ENCODE measurements at places on chromosomes 16 and 17.

DNA sequence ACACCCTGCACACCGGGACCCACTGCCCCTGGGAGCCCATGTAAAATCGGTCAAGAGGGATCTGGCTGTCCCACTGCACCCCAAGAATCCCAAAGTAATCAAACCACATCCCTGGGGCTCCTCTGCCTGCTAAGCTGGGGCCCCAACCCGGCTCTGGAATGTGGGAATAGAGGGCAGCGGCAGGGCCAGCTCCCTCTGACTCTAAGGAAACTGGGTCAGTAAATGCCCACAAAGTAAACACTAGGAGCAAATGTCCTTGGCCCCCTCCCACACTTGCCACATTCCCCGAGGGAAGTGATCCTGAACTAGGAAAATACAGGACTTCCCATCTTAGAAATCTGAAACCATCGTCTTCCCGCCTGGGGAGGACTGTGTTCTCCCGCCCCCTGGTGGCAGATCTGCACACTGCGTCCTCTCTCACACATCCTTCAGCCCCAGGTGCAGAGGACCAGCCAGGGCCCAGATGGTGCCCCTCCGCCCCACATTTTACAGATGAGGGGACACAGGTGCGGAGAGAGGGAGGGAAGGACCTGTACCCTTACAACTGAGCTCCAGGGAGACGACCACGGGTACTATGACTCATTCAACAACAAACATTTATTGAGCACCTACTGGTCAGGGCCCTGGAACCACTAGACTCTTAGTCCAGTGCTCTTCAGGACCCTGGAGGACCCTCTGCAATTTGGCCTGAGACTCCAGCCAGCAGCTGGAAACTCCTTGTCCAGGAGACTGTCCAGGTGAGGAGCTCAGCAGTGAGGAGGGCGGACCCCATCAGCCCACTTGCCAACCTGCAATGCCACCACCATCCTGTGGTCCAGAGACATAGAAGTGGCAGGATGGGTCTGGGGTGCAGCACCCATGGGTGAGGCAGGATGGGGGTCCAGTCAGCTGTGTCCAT is 10.1 kb downstream of the P3H4 start:
- DNase-seq = no peak

GRCh38 chr16:85363881-85364280 is 249.2 kb upstream of the GSE1 start:
- no peak for DNase-seq

DNA sequence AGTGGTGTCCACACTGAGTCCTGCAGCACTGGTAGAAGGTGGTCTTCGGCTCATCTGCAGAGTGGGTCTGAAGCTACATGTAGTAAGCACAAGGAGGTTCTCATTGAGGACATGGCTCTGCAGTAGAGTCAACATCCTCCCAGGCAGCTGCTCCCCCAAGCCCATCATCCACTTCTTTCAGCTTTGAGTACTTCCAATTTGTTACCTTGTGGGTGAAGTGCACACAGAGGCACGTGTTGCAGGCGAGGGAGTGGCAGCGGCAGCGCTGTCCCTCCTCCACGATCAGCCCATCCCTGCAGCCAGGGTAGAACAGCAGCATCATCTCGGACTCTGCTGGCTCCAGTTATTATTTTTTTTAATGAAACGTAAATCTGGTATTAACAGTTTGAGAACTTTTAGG is 1.8 kb upstream of the SSTR2 start:
- no peak for DNase-seq

DNA sequence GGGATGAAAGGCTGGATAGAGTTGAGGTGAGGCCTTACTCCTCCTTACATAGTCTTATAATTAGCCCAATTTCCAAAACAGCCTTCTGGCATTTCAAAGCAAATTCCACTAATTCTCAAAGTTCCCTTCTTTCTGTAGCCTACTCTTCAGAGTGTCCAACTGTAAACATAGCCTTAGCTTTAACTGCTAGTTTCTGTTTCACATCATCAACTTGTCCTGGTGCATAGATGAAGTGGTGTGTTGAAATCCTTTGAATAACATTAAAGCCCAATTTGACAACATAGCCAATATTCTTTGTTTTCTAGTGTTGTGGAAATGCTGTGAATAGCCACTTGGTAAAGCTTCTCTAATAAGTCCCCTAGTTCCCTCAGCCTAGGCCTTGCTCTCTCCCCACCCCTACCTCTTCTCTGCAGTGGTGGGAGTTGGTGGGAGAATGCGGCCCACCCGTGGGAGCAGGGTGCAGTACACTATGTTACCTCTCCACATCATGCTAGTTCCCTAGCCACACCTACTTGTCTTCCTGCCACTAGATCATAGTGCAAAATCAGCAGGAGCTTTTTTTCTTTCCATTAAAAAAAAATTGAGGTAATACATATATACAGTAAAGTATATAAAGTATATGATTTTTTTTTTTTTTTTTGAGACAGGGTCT is 127.0 kb upstream of the HAS3 start:
- DNase-seq = no peak

DNA sequence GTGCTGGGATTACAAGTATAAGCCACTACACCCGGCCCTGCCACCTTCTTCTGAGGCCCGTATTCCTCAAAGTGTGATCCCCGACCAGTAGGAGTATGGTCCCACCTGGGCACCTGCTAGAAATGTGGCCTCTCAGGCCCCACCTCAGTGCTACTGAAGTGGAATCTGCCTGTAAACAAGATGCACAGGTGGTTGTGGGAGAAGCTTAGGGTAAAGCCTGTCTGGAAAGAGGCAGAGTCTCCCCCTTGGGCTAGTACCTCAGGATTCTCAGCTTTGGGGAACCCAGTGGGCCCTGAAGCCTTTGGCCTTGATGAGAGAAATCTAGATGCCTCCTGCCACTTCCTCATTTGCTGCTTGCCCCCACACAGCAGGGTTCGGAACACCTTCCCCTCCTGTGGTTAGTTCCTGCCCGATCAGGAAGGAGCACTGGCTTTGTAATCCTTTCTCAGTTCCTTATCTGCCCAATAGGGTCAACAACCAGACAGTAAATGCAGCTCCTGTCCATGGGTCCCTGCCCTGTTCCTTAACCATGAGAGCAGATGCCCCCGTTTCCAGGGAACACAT is 25.2 kb downstream of the TK2 start:
- DNase-seq = no peak

DNA sequence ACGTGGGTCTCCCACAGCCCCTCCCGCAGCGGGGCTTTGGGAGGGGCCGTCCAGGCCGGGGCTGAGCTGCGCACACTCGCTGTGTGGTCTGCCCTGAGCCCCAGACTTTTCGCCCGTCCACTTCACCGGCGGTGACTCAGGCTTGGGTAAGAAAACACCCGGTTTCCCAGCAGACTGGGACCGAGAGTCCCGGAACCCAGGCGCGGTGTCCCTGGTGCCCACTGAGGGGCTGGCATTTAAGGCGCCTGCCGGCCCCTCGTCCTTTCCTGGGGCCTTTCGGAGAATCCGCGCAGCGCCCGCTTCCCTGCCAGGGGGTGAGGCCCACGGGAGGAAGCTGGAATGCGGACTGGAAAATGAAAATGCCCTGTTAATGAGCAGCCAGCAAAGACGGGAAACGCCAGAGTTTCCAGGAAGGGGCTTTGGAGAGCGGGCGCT is 100.3 kb downstream of the C16orf95 start:
- no peak for DNase-seq

DNA sequence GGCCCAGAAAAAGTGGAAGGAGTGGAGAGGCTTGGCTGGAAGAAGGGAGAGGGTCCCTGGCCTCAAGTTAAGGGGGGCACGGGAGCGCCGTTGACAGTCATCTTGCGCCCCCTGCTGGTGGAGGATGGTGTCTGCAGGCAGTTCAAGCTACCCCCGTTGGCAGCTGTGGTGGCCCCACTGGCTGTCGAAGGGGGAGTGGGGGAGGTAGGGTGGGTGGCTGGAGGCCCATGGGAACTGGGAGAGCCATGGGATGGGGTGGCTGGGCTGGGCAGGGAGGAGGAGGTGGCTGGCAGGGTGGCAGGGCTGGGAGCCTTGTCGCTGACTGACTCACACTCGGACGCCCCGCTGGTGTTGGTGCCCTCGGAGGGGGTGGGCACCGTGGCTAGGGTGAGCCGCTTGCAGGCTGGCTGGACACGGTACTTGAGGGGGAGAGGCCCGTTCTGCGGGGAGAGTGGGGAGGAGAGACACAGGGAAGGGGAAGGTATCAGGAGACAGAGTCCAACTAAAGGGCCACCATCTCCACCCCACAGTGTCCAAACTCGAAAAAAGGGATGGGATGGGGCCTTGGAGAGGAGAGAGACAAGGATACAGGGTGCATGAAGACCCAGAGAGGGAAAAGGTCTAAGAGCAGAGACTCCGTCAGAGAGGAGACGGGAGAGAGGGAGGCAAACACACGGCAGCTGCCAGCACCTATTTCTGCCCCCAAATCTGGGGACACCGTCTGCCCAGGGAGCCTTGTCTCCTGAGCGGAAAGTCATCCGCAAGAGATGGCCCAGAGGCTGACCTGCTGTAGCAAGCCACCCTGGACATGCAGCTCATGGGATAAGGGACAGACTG is 5.2 kb downstream of the CISD3 start:
- DNase-seq = no peak

DNA sequence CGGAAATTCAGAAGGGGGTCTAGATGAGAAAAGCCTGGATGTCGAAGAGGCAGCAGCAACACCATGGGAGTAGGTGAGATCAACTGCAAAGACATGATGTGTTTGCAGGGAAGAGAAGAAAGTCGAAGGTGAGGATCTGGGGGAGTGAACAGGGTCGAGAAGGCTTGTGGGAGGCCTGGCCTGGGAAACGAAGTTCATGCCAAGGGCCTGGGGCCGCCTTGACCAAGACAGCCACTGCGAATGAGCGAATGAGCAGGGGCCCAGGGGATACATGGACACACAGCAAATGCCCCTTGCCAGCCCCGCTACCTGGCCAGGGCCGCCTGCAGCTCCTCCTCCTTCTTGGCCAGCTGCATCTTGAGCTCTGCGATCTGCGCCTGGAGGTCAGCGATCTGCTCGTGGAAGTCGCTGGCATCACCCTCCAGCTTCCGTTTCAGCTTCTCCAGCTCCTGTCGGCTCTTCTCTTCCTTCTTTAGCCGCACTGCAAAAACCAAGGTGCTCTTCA is 87.1 kb downstream of the NDE1 start:
- no peak for DNase-seq

DNA sequence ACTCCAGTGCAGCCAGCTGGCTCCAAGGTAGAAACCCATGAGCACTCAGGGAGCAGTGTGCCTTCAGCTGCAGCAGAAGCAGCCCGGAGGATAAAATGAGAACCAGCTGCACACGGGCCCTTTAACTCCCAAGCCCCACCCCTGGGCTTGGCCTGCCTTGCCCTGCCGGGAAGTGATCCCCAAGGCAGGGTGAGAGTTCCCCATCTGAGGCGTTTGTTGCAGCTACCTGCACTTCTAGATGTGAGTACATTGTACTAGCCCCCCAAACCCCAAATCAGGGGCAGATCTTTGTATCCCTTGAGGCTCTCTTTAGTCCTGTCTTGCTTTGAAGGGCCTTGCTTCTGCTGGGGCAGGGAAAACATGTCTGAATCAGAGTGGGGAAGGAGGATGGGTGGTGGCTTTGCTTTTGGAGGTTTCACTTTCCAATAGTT is at the start of gene MVP:
TSS of gene MVP (plus strand) at position 192 of the 431 bp plus-strand sequence. CDS start 10,088 bp downstream, outside the sequence.
- no peak for DNase-seq

DNA sequence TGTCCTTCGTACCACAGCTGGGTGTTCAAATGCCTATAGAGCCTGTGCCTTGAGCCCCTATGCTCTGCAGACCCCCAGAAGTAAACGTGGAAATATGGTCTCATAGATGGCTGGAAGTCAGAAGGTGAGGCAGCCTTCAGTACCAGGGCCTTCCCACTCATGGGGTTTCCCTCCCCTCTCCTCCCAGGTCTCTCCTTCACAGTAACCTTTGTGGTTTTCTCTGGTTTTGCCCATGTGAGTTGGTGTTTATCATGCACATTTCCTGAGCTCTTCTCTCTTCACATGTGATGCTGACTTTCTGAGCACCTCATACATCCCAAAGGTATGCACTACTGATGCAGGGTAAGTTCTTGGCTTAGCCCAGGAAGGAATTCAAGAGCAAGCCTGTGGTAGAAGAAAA is 35.4 kb downstream of the TMEM114 start:
- no peak for DNase-seq

DNA sequence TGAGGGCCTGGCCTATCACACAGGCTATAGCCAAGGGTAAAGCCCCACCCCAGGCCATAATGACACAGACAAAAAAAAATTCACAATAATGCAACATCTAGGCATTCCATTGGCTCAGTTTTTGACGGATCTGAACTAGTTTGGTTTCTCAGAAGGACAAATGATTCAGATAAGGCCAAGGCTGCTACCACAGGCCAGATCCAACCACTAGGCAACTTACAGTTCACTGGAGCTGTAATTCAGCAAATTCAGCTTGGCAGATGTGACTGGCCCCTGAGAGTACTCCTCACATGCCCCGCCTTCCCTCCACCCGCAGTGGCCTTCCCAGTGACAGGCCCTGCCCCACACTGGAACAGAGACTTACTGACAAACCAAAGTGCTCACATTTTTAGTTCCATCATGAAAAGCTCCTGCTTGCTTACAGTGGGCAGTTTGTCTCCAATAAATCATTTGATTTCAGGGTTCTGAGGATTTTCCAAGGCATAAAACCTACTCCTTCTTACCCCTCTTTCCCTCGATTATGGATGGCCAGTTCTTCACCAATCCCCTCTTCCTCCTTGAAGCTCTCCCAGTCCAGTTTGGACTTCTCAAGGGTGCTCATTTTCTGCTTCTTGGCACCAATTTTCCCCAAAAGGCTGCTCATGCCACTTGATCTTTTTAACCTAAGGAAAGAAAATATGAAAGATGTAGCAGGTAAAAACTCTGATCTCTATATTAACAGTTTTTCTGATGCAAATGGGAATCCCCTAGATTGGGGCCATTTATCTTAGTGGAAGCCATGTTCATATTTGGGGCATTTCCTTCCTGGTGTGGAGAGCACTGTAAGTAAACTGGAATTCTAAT is 53.3 kb upstream of the BCAR1 start:
- no peak for DNase-seq

DNA sequence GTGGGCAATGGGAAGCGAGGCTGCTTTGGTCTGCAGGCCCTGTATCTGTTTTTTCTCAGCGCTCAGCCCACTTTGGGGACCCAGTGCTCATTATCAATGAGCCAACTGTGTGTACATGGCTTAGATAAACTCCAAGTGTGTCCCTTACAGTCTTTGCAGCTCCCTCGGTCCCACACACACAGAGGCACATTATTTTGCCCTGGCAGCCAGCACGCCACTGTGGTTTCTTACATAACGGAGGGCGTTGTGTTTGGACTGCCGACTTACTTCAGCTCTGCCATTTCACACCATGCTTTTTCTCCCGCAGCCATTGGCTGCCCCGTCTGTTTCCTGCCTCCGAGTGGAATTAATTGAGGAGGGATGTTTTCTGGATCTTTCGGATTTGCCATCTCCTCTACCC is 56.5 kb upstream of the CLEC18A start:
- DNase-seq = no peak

GRCh38 chr16:48091117-48091516 is 64.7 kb downstream of the ABCC12 start:
- DNase-seq = no peak

- no peak for DNase-seq
Observed at GRCh38 chr17:30084788-30085187, 31.8 kb upstream of the NSRP1 start.

DNA sequence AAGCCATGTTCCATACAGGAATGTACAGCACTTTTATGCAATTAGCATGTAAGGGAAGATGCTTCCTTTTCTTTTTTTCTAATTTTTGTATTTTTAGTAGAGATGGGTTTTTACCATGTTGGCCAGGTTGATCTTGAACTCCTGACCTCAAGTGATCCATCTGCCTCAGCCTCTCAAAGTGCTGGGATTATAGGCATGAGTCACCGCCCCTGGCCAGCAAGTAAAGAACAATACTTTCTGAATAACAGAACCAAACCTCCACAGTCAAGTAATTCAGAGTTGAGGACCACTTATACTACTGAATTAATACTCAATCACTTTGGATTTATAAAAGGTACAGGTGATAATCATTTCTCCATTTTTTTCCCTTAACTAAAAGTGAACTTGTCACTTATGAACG is 13.0 kb downstream of the C16orf87 start:
- DNase-seq = no peak
